Fibroblast of skin of left quadriceps (primary cell): ENCODE measurements at places on chromosomes 4 and X.
A peak's percentile ranks its signal among the peaks of the same experiment; 100 is the strongest.

DNA sequence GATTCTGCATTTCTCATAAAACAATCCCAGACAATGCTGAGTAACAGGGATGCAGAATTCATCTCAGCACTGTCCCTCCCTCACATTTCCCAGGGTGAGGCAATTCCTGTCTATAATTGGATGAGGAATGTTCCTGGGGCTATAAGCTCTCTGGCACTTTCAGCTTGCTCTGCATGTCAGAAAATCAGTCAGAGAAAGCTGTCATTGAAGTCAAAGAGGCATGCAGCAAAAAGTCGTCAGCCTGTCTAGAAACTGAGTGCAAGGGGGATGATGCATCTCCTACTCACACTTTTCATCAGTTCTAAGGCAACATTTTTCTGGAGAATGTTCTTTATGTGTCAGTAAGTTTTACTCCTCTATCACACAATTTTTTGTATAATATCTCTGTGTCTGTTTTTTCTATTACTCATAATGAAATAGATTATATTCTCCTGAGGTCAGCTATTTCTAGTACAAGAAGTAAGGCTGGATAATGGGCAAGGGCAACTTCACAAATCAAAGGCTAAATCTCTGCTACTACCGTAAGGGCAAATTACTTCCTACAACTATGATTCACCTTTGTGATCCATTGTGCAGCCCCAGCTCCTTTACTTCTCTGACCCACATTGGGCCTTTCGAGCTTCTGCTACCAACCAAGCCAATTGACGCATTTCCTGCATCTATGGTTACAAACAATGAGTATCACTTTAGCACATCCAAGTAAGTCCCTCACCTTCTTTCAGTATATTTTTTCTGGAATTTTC lies 56.0 kb downstream of the TASL start:
- DNase-seq = peak; percentile 34

DNA sequence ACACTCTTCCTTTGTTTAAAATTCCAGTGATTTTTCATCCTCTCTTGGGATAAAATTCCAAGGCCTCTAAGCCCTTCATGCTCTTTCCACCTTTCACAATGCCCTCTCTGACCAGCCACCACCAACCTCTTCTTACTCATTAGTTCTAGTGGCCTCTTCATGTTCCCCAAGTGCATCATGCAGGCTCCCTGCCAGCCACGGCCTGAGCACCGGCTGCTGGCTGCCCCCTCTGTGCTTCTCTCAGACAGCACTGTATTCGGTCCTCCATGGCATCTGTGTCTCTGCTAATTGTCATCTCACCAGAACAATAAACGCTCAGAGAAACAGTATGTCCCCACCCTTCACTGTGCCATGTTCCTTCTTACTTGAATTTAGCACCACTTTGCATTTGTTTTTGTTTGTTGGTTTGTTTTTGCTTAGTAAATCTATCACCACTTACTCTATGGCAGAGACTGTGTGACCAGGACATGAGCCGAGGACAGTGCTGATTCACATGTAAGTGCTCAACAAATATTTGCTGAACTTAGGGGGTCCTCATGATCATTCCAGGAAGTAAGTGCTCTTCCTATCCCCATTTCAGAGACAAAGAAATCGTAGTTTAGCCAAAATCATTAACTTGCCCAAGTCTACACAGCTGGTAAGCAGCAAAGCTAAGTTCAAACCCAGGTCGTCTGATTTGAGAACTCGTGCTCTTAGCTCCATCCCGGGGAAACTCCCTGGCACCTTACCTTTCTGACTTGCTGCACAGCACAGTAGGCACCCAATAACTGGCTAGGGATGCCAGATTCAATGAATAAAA lies 77.1 kb upstream of the UCP1 start:
- no peak for DNase-seq

DNA sequence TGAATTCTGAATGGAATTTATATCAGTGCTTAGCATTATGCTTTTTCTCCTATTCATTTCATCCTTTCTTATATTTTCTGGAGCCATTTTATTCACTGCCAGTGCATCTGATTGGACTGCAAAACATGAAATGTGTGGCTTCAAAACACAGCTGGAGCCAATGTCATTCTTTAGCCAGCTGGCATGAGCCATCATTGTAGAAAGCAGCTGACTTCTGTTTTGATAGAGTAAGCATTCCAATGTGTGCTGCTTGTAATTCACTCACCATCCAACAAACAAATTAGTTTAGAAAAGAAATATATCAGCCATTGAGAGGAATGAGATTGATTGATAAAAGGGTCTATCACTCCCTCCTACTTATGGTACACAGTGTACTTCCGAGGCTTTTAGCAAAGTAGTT lies 2616.0 kb downstream of the ARAP2 start:
- DNase-seq = no peak

DNA sequence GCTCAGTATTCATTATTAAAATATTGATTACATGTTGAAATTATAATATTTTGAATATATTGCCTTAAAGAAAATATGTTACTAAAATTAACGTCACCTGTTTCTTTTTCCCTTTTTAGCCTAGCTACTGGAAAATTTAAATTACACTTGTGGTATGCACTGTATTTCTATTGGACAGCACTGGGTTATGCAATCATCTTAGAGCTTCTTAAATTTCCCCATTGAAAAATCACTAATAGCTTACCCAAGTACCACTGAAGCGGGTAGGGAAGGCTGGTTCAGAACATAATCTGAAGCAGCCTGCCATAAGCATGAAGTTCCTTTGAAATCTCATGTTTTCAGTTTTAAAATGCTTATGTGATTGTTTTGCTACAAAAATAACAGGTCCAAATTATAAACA lies 49.5 kb upstream of the TFDP3 start:
- DNase-seq = no peak

DNA sequence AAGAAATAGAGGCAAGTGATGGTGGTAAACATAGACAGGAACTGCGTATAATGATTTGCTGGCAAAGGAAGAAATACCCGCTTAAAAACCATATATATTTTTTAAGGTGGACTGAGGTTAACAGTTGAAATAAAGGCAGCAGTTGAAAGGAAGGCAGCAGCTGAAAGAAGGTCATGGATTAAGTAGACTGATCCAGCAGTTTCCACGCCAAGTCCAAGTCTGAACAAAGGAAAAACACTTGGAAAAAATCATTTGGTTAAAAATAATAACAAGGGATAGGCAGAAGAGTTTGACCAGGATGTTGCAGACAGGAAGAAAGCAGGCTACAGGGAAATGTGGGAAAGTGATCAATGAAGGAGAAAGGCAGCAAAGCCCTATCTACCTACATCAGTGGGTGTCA lies 93.6 kb downstream of the AMELX start:
- DNase-seq = no peak

GRCh38 chr4:11632483-11632882 lies 203.8 kb upstream of the HS3ST1 start:
- DNase-seq = no peak

DNA sequence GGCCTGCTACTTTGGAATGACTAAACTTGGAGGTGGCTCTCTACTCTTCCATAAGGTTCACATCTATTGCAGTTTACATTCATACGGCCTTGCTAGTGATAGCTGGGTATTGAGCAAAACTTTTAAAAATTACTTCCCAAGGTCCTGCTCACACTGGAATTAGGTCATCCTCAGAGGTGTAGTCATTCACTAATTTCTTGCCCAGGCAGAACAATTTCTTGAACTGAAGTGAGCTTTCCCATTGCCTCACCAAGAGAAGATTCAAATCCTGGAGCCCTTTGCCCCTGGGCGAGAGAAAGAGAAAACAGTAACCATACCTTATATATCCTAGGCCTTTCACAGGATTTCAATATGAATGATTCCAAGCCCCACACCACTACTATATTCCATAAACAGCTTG lies 109.2 kb downstream of the GUCY2F start:
- DNase-seq = no peak

DNA sequence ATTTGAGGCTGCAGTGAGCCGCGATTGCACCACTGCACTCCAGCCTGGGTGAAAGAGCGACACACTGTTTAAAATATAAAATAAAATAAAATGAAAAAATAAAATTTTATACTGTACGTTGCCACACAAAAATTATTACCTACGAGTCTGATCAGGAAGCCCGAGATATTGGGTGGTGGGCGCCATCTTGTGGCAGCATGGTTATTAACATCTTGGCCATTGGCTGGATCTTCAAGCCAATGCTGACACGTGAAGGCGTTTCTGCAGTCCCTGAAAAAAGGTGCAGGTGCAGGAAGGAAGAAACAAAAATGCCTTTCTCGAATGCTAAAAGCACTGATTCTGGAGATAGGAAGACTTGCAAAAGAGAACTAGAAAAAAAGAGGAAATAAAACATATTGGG lies 4.9 kb upstream of the TLR8 start:
- no peak for DNase-seq

- no peak for DNase-seq
Measured at GRCh38 chr4:182346675-182347375, 103.6 kb downstream of the TENM3 start.

DNA sequence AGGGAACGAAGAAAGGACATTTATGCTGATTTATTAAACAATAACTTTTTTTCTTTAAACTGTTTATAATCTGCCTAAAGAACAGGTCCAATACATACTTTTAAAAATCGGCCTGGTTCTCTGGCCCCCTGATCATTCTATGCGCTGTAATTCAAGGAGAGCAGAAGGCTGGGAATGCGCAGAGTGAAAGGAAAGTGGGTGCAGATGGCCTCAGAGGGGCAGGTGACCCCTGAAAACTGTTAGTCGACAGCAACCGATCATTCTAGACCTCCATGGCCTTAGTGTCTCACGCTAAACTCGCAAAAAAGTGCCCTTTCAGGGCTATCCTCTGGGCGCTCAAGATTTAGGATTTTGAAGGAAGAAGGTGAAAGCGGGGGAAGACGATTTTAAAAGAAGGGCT lies 2.2 kb downstream of the PDE5A start:
- DNase-seq = no peak

DNA sequence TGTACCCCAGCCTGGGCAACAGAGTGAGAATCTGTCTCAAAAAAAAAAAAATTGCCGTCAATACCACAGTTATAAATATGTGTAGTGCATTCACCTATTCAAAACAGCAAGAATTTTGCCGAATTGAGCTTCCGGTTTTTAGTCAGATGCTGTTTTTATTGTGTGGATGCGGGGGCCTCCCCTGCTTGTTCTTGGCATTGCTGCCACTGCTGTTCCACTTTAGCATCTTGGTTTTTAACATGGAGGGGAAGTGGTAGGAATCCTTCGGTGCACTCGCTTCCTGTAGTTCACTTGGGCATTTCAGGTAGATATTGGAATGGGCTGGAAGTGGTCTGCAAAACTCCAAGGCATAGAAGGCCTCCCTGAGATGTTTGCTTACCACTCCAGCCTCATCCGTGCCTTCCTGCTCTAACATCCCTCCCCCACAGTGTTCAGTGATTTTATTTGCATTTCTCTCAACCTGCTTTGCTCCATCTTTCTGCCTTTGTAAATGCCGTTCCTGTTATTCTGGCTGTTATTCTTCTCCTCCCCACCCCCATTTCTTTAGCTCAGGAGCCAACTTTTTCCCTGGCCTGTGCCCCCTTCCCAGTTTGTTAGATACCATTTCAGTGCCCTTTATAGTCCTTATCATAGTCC lies 25.5 kb downstream of the MOB1B start:
- DNase-seq = no peak

DNA sequence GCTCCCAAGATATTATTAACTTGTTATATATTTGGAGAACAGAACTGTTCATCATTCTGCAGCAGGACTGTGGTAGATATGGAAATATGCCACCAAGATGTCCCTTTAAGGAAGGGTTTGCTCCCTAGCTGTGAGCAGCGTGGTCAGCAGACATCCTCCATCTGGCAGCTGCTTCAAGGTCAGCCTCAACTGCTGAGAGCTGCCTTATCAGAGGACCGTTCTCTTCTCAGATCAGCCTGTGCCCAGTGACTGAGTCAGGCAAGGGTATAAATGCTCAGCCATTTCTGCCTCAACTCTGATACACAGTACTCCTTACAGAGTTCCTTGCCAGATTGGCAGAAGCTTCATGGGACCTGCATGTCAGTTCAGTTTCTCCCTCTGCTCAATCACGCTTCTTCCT lies 63.4 kb upstream of the MAGEB2 start:
- DNase-seq = no peak

GRCh38 chr4:127446427-127446885 lies 186.3 kb upstream of the INTU start:
- DNase-seq = no peak

GRCh38 chr4:74674750-74675149 lies 119.6 kb downstream of the BTC start:
- DNase-seq = no peak

DNA sequence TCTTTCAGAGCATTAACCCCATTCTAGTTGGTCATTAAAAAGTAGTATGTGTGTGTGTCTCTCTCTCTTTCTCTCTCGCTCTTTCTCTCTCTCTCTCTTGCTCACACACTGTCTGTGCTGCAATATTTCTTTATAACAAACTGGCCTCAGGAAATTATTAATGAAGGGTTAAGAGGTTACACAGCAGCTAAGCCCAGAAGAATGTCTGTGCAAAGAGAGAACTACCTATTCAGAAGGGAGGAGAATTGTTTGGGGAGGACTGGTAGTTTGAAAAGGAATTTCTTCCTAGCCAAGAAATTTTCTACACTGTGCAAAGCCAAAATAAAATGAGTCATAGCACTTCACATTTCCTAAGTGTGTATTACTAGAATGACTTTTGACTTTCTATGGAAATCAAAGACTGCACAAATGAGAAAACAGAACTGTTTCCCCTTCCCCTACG lies 22.2 kb downstream of the PDGFC start:
- DNase-seq = peak; percentile 64

GRCh38 chrX:151806967-151807540 lies 72.5 kb downstream of the CNGA2 start:
- no peak for DNase-seq

DNA sequence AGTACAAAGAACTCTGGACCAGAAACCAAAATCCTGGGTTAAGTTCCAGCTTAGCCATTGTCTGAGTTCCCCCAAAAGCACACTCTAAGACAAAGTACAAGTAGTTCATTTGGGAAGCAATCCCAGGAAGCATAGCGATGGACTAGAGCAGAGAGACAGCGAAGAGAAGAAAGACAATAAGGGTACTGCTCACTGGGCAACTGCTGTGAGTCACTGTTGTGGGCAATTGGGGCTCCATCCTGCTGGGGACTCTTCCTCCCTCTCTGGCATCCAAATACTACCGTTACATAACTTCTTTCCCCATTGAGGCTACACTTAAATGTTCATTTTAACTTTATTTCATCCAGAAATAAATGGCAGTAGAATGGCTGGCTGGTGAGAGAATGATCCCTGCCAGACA lies 14.1 kb downstream of the SRPX start:
- no peak for DNase-seq
